ENCODE measurements at places on chromosomes 7 and 10. TPM values are rescaled to one million over a fixed set of nuclear protein-coding genes. Genes with fewer than 3 reads are reported as not detected.
A peak's percentile ranks its signal among the peaks of the same experiment; 100 is the strongest.

DNA sequence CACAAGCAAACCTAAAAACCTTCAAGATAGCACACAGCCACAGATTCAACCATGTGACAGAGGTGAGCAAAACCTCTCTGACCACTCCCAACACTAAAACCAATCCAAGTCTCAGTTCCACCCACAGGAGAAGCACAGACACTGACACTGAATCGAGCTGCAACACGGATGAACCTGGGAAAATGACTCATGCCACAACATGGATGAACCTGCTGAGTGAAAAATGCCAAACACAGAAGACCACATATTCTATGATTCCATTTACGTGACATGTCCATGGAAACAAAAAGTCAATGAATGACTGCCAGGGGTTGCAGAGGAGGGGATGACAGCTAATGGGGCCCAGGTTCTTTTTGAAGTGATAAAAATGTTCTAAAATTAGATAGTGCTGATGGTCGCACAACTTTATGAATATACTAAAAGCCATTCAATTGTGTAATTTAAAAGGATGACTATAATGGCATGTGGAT is 22.0 kb downstream of the CYTH3 start:
- no peaks in the 10 kb centered on the region for H3K27me3 ChIP-seq
- H3K4me3 ChIP-seq = no peak overlapping the region
- DNase-seq = no peak
- no peak overlapping the region for H3K27ac ChIP-seq

- H3K4me3 ChIP-seq = no peak overlapping the region
- peaks cover 14% of the 10 kb centered on the region for H3K4me1 ChIP-seq
- peak; percentile 43 for DNase-seq
- H3K36me3 ChIP-seq = no peaks in the 10 kb centered on the region
Measured at GRCh38 chr7:1413936-1414639, 45.2 kb downstream of the MICALL2 start.

DNA sequence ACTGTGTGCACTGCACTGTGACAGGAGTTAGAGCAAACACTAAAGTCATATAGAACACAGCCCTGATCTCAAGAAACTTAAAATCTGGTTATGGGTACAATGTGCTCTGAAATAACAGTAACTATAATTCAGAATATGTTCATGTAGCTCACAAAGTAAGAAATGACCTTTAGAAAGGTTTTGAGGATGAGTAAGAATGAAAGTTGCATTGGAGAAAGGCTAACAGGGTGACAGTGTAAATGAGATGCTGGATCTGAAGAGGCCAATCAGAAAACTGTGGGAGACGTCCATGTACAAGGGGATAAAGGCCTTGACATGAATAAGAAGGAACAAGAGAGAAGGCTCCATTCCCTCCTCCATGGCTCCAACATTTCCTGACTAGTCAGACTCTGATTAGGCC is 124.7 kb downstream of the GRM3 start:
- H3K27ac ChIP-seq = no peak overlapping the region
- H3K4me1 ChIP-seq = no peaks in the 10 kb centered on the region
- H3K27me3 ChIP-seq = no peaks in the 10 kb centered on the region

DNA sequence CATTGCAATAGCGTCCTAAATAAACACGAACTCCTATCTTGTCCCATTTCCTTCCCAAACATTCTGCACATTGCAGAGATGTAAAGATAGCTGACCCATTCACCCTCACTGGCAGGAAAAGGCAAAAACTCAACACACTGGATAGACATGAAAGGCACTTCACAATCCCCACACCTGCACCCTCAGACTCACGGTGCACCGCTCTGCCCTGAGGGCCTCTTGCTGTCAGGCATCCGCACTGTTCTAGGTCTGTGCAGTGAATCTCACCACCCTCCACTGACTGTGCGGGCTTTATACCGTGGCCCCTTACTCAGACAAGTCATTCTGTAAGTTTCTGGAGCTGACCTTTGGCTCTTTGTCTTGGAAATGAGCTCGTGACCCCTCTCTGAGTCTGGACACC is 42.9 kb upstream of the PARD3 start:
- peaks cover 11% of the 10 kb centered on the region for H3K4me1 ChIP-seq
- no peak overlapping the region for H3K4me3 ChIP-seq
- no peak for DNase-seq
- no peaks in the 10 kb centered on the region for H3K36me3 ChIP-seq

Gene RHOBTB1
- 21.9 TPM for polyA plus RNA-seq

Gene ENO4
- polyA plus RNA-seq = 0.48 TPM

DNA sequence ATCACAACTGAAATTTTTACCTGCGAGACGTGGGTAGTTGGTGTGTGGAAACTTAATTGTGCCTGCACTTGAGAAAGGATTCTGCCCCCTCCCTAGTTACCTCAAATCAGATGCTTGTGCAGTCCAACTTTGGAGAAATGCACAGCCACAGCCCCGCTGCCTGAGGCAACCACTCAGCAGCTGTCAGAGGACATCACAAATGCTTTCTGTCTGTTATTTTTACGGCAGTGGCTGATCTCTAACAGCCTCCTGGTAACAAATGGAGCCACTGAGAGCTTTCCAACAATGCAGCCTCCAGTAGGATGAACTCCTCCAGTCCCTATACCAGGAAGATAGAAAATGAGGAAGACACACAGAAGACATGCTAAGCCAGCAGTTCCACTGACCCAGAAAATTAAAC is 712.2 kb upstream of the GHITM start:
- no peak overlapping the region for H3K27ac ChIP-seq
- H3K36me3 ChIP-seq = no peaks in the 10 kb centered on the region
- H3K27me3 ChIP-seq = no peaks in the 10 kb centered on the region
- no peak for DNase-seq
